Non-pigmented ciliary epithelial cell (primary cell): ENCODE measurements at places on chromosomes 6 and 20.

- DNase-seq, result no peak
These were observed 226.2 kb downstream of the SYNDIG1 start for GRCh38 chr20:24695529-24696225.

GRCh38 chr6:157748839-157749571 lies 74.0 kb upstream of the SNX9 start:
- no peak for DNase-seq

GRCh38 chr6:131924881-131925474 lies 26.2 kb downstream of the CCN2 start:
- DNase-seq, result no peak

GRCh38 chr20:39016041-39016440 lies 53.9 kb downstream of the DHX35 start:
- DNase-seq, result no peak

DNA sequence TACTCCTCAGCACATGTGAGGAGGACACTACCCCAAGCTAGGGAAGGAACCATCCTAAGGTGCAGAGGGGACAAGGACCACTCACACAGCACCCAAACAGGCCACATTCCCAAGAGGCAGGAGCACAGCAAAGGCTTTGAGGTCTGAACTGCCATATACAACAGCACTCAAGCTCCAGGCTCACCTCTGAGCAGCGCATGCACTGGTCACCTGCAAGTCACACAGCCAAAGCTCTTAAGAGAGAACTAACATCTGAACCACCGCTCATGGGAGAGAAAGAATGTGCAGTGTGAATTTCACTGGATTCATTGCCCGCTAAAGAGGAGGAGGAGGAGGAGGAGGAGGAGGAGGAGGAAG lies 31.0 kb downstream of the NPEPL1 start:
- no peak for DNase-seq

GRCh38 chr6:137810554-137811120 lies 56.4 kb upstream of the TNFAIP3 start:
- no peak for DNase-seq

DNA sequence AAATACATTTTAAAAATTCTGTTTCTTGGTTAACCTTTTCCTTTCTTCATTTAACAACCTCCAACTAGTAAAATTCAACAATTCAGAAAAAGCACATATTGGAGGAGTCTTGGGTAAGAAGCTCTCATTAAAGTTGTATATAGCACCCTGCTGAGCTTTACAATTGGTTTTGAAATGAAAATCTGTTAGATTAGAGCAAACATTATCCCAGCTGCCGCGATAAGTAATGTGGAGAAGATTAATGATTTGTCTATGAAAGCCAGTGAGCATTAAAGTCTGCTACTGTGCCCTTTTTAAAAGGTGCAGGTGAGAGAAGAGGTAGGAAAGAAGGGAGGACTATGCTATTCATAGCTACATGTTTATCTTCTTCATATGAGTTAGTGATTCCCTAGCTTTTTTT lies 201.5 kb downstream of the ZFAND3 start:
- DNase-seq, result no peak

GRCh38 chr6:119501798-119502483 lies 152.4 kb upstream of the MAN1A1 start:
- no peak for DNase-seq

GRCh38 chr6:41801380-41801779 lies 13.9 kb downstream of the TOMM6 start:
- DNase-seq, result no peak

DNA sequence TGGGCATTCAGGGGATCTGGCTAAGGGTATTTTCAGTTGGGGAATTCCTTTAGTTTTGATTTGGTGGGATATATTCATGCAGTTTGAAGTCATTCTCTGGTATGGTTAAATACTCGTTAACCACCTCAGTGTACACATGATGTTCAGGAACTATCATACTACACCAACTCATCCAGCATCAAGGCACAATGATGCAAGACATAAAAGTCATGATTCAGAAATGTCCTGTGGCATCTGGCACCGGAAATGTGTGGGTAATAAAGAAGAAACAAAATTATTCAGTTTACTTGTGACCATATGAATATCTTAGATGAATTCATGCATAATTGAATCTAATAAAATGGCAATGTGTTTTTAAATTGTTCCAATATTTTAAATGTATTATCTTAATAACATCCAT lies 129.0 kb upstream of the BMP5 start:
- DNase-seq, result no peak

DNA sequence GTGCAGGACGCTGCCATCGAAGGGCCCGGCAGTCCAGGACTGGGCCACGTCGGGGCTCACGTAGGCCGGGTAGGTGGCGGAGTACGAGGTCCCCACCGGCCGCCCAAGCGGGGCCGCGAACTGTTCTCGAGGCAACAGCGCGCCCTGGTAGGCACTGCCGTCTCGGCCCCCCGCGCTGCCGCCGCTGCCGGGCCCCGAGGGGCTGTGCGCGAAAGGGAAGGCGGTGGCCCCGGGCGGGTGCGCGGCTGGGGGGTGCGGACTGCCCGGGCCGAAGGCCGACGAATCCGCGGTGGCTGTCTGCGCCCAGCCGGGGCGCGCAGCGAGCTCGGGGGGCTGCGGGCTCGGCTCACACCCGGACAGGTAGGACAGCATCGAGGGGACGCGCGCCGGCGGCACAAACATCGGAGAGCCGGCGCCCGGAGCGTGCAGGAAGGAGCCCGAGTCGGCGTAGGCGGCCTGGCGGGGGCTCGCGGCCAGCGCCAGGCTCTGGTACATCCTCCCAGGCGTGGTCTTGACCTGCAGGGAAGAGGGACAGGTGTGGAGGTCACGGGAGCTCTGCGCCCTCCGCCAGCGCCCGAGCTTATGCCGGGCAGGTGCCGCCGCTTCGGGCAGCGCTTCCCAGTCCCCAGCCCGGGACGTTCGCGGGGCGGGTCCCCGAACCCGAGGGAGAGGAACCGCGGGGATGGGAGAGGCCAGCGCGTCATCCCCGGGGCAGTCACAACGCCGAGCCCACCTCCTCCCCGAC lies 596 bp downstream of the GATA5 start:
- DNase-seq, result no peak

DNA sequence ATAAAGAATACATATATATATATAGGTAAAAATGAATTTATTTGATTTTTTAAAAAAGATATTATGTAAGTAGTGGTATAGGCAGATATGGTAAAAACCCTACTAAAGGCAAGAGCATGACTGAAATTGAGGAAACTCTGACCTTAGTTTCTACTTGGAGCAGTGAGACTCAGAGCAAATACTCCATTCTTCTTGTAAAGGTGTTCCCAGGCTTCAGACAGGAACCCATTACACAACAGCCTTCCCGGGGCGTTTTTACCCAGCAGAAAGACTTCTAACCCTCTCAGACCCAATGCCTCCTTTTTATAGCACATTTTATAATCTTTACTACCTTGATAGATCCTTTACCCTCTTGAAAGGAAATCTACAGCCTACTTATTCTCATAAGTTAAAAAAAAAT lies 124.5 kb downstream of the MTFR2 start:
- no peak for DNase-seq

DNA sequence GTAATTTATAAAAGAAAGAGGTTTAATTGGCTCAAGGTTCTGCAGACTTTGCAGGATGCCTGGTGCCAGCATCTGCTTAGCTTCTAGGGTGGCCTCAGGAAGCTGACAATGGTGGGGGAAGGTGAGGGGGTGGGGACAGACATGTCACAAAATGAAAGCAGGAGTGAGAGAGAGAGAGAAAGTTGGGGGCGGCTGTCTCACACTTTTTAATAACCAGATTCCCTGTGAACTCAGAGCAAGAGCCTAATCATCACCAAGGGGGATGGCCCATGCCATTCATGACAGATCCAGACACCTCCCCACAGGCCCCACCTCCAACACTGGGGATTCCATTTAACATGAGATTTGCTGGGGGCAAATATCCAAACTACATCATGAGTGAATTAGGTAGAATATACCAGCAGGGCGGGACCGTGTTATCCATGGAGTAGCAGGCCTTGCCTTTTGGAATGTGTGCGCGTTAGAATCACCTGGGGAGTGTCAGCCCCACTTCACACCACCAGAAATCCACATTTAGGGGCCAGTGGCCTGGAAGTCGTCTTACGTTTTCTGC lies 258.8 kb downstream of the CDH4 start:
- no peak for DNase-seq

GRCh38 chr6:25579902-25580495 lies 72.0 kb upstream of the SCGN start:
- DNase-seq, result no peak

GRCh38 chr6:158009114-158009891 lies 27.6 kb downstream of the SYNJ2 start:
- DNase-seq, result no peak

DNA sequence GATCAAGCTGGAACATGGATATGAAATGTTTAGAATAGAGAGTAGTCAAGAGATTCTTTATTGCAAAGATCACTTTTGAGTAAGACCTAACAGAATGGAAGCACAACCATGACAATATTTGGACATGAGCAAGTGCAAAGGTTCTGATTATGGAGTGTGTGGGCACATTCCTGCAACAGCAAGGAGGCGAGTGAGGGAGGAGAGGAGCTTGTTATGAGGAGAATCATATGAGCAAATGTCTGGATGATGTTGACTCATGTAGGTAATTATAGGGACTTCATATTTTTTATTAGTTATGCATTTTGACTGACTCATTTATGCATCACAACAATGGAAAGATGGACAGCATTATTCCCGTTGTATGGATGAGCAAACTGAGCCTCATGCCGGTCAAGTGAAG lies 100.8 kb upstream of the SLC35B3 start:
- DNase-seq, result no peak

DNA sequence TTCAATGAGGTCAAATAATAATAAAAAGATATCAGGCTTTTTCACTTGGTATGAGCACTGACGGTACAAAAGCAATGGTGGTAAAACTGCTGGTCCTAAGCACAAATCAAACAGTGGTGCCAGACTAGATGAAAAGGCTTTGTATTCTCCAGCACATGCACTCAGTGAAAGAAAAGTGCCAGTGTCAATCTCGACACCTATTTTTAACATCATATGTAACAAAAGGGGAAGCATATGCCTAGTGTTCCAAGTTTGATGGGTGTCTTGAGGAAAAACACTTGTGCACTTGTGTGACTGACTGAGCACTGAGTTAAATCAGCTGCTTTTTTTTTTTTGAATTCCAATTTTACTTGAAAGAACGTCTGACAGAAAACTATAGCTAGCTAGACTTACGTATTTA lies 27.3 kb downstream of the MED23 start:
- DNase-seq, result no peak

- DNase-seq, result no peak
These were observed 167.8 kb downstream of the PHF3 start for GRCh38 chr6:63803371-63803770.

DNA sequence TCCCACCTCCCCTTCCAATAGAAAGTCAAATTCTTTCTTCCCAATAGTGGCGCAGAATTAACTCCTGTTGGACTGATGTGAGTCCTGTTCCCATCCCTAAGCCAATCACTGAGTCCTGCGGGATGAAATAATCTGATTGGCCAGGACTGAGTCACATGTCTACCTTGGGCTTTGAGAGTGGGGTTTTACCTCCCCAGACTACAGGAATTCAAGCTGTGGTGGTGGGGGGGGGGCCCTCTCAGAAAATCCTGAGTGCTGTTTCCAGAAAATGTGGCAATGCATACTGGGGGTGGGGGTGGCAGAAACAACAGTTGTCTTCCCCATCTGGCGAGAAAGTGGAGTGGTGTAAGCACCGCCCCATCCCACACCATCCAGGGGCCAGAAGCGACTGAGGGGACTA lies 65.7 kb downstream of the CTCFL start:
- DNase-seq, result no peak

GRCh38 chr6:24933868-24934401 lies 1.8 kb downstream of the RIPOR2 start:
- no peak for DNase-seq

DNA sequence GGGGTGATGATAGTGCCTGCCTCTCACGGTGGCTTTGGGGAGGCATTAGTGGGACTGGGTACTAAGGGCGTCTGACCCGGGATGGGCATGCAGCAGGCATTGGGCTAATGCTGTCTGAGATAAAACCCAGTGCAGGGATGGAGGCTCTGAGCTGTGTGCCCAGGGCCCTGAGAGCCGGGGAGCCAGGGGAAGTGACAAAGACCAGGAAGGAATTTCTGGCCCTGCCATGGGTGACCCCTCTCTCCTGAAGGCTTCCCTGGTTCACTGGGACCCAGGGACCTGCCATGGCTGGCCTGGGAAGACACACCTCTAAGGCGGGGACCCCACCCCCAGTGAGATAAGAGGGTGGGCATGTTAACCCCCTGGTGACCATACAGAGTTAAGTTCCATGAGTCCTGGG lies 3.9 kb upstream of the GATA5 start:
- no peak for DNase-seq

GRCh38 chr20:33915726-33916331 lies 77.9 kb upstream of the RALY start:
- no peak for DNase-seq
